LHCN-M2 (cell line): ENCODE measurements at places on chromosomes 1 and 21. TPM values are rescaled to one million over a fixed set of nuclear protein-coding genes. Genes with fewer than 3 reads are reported as not detected.

ILDR2 gene
- total RNA-seq: 0.45 and 0.69 TPM in 2 replicates

CA6 gene
- total RNA-seq: not detected in 2 replicates

HHAT gene
- total RNA-seq: 24.6 and 28.1 TPM in 2 replicates

DNA sequence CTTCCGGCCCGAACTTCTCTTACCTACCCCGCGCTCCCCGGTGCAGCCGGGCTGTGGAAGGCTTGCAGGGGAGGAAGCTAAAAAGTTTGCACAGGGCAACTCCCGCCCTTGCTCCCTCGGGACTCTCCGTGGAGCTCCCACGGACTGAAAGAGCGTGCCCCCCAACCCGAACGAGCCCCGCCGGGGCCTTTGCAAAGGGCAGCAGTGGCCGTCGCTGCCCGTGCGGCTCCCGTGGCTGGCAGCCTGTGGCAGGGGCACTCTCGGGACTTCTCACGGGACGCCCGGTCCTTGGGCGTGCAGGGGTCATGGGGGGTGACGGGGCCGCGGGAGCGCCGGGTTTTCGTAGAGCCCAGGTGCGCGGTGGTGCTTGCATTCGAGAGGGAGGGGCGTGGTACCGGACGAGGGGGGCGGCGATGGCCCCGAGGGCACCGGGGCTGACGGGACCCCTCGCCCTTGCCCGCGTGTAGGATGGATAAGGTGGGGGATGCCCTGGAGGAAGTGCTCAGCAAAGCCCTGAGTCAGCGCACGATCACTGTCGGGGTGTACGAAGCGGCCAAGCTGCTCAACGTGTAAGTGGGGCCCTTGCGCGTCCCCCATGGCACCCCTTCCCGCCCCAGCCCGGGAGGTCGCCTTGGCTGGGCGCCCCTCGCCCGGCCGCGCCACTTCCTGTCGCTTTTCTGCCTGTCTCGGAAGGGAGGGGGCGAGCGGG is 711 bp downstream of the GADD45A start:
- peak; percentile 55 for DNase-seq

- peak; percentile 53 for DNase-seq
Measured at GRCh38 chr1:89842567-89843272, 21.9 kb downstream of the LRRC8D start.

DNA sequence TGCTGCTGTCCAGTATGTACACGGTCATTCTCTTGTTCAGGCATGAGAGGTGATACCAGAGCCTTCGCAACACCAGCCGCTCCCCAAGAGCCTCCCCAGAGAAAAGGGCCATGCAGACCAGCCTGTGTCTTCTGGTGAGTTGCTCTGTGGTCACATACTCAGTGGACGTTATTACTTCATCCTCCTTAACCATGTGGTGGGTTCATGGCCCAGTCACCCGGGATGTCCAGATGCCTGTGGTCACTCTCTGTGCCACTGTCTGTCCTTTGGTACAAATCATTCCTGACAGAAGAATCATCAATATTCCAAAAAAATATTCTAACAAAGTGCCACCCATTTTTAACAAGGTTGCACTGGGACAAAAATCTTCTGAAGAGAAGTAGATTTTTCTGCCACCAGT is 8.8 kb upstream of the ZNF124 start:
- peak; percentile 70 for DNase-seq

GRCh38 chr1:84434081-84434769 is 35.9 kb downstream of the DNASE2B start:
- DNase-seq: no peak

- no peak for DNase-seq
Measured at GRCh38 chr1:226838456-226838855, 32.0 kb upstream of the PSEN2 start.

DNA sequence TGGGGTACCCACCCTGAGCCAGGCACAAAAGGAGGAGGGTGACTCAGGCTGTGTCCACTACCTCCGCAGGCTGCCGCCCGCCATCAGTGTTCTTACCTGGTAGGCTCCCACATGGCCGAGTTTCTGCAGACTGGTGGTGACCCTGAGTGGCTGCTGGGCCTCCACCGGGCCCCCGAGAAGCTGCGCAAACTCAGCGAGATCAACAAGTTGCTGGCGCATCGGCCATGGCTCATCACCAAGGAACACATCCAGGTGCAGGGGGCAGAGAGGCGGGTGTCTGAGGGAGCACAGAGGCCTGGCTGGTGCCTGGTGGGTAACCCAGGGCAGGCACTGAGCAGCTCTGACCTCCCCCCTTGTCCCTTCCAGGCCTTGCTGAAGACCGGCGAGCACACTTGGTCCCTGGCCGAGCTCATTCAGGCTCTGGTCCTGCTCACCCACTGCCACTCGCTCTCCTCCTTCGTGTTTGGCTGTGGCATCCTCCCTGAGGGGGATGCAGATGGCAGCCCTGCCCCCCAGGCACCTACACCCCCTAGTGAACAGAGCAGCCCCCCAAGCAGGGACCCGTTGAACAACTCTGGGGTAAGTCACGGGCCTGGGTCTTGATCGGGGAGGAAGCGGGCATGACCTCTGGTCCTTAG is 13.0 kb downstream of the SESN2 start:
- DNase-seq: no peak

DNA sequence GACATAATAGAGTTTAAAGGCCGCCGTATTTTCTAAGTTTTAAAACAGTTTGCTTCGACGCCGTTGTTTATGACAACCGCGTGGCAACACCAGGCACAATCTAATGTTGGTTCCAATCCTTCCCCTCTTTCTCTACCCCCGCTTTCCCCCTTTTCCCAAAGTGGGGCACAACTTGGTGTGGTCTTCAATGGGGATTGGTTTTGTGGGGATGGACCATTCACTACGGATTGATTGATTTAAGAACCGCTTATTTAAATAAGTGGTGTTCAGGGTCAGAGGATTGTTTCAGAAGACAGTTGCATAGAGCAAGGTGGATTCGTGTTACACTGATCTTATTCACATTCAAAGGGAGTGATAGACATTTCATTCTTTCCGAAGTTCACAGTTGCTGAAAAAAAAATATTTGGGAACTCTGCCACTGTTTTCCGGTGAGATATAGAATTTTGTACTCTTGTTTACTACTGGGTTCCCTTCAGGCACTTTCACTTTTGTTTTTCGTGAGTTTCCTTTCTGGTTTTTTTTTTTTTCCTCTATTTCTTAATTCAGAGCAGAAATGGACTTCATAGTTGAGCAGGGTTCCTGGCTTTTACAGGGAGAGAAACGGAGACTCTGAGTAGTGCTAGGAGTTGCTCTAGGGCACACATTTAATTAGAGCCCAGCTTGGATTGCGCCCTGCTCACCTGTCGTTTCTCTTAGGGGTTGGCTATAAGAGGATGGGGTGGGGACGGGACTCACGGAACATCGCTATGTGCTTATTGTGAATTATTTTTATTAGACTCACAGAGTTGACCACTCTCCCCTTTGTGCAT is 79.6 kb upstream of the AK4 start:
- peak; percentile 11 for DNase-seq

GRCh38 chr1:246294263-246294662 is 212.8 kb downstream of the SMYD3 start:
- DNase-seq: no peak

- DNase-seq: no peak
Measured at GRCh38 chr1:23567996-23568607, 8.8 kb upstream of the ID3 start.

- no peak for DNase-seq
Measured at GRCh38 chr1:235938709-235939479, 72.2 kb upstream of the LYST start.

GRCh38 chr21:44984428-44984791 is 44.6 kb downstream of the SLX9 start:
- no peak for DNase-seq

- DNase-seq: no peak
Measured at GRCh38 chr1:160047111-160047991, 15.6 kb upstream of the PIGM start.

GRCh38 chr1:159587461-159587951 is at the start of gene APCS:
Gene APCS (plus strand): TSS chr1:159587826. CDS start chr1:159587922, 96 bp downstream.
- no peak for DNase-seq

DNA sequence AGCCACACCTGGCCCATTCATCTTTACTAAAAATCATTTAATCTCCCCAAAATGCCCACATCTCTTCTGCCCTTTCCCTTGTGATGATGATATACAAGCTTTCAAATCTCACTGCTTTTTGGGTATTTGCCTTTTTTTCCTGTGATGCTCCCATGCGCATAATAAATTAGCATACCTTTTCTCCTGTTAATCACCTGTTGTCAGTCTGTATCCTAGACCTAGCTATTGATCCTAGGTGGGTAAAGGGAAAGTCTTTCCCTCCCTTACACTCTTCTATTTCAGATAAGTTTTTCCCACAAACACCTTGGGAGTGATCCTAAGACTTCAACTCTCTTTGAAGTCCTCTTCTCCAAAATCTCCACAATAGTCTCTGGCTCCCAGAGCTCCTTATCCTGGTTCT is 12.0 kb upstream of the SLC35A3 start:
- no peak for DNase-seq

DNA sequence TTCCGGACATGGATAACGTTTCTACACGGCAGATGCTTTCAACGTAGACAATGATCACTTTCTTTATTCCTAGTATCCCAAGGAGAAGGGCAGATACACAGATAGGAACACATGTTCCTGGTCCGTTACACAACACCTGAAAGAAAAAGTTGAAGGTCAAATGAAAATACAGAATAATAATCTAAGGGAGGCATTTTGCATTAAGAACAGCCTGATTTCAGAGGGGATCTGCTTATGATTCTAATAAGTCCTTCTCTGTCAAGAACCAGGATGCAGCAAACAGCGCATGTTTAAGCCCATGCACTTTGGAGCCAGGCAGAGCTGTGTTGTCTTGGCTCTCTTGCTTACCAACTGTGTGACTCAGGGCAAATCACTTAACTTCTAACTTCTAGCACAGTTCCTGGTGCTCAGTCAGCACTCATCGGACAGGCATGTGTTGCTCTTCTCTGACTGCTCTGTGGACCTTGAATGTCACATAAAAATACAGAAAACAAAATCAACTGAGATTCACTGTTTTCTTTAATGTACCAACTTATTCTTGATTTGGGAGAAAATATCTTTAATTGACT is 56.3 kb upstream of the CNN3 start:
- DNase-seq: peak; percentile 84
